Fibroblast of skin of left biceps (primary cell): ENCODE measurements at places on chromosomes 13 and 19.

GRCh38 chr13:28440774-28441504, 54.0 kb downstream of the FLT1 start:
- no peak for DNase-seq

DNA sequence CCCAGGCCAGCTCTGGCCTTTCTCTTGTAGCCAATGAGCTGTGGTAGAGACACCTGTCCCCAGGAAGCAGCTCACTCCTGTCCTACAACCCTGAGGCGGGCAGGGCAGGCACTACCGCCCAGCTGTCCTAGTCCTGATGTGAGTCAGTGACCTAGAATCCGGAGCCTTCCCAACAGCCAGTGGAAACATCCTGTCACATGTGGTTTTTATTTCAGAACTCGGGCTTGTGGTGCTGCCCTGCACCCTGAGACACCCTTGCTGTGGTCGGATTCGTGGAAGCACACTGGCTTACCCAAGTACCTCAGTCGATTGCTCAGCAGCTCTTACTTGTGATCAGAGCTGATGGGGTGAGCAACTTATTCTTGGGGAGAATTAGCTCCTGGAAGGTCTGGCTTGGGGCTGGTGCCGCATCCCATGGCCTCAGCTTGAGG, 83.6 kb upstream of the ARHGEF7 start:
- DNase-seq: peak; percentile 23

GRCh38 chr19:5343848-5344247, 3.2 kb upstream of the PTPRS start:
- DNase-seq: no peak

- no peak for DNase-seq
These were observed 4.0 kb upstream of the MCF2L start for GRCh38 chr13:112964971-112965492.

GRCh38 chr13:110115591-110115990, 191.4 kb downstream of the COL4A1 start:
- peak; percentile 42 for DNase-seq

DNA sequence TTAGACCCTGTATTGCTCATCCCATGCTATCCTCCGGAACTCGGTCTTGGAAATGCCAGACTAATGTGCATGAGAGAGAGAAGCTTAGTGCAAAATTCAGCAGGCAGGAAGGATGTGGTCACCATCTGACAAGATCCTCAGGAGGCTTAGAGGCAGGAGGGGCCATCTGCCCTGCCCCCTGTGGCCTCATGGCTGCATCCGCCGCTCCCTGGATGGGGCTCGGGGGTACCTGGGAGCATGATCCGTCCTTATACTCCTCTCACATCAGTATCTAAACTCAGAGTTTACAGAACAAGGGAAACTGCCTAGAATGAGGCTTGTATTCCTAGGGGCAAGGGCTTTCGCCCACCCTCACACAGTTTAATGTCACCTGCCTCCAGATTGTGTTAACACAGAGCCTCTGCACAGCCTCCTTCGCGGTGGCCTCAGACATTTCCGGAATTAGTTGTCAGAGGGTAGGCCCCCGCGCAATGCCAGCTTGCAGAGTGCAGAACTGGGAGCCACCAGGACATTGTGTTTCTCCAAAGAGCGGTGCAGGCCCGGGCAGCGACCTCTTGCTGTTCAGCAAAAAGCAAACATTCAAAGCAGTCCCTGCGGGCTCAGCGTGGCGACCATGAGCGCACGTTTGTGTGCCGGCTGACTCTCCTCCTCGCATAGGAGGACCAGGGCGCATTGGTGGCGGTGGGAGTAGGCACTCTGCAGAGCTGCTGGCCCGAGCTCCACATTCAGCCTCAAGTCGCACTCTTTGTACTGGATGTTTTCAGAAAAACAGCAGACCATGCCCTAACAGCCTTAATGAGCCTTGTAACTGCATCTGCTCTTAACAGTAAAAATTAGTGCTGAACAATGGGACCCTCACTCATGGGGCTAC, 39.1 kb downstream of the GPR12 start:
- no peak for DNase-seq

DNA sequence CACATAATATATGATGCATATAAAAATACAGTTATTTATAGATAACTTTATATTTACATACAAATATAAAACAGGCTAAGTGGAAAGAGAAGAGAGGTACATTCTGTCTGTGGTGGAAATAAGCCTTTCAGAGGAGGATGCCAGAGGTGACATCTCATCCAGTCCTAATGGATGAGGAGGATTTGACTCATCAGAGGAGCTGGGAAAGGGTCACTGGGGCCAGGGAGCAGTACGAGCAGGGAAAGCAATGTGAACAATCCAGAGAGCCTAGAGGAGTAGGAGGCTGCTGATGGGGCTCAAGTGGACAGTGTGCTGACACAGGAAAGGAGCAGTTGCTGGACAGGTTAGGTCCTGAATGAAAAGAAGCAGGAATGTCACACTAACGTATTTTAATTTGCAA, 18.6 kb downstream of the NALCN start:
- peak; percentile 23 for DNase-seq

DNA sequence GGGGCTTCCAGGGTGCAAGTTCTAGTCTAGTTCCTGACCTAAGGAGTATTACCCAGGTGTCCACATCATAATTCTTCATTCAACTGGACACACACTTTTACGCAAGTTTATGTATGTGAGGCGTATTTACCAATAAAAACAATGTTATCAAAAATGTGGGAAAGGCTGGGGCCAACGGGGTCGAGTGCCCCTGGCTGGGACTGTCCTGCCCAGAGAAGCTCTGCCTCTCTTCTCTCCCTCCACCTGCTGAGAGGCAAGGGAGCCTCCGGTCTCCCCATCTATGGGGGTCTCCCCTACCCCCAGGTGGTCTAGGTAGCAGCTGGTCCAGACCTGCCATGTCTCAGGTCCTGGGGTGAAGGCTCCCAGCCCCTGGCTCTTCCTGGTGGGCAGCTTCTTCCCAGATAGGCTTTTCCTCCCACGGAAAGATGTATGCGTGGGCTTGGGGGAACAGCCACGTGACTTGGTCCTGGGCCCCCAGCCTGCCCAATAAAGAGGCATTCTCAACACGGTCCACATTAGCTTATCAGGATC, 132.4 kb downstream of the USP12 start:
- DNase-seq: no peak

- no peak for DNase-seq
These were observed 97.5 kb downstream of the TNFRSF19 start for GRCh38 chr13:23667750-23668149.

DNA sequence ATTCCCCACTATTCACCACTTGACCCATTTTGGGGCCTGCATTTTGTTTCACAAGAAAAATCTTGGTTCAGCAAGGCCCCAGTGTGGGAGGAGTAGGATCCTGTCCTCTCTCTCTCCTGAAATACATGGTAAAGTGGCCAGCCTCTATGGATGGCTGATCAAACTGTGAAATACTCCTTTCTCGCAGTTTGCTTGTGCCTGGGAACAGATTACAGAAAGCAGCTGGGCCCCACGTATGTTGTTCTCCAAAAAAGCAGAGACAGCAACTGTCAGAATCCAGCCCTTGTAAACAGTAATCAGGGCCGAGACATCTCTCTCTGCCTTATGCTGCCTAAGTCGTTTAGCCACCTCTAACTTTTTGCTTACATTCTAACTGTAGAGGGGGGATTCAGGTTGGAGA, 61.0 kb upstream of the RAP2A start:
- no peak for DNase-seq

DNA sequence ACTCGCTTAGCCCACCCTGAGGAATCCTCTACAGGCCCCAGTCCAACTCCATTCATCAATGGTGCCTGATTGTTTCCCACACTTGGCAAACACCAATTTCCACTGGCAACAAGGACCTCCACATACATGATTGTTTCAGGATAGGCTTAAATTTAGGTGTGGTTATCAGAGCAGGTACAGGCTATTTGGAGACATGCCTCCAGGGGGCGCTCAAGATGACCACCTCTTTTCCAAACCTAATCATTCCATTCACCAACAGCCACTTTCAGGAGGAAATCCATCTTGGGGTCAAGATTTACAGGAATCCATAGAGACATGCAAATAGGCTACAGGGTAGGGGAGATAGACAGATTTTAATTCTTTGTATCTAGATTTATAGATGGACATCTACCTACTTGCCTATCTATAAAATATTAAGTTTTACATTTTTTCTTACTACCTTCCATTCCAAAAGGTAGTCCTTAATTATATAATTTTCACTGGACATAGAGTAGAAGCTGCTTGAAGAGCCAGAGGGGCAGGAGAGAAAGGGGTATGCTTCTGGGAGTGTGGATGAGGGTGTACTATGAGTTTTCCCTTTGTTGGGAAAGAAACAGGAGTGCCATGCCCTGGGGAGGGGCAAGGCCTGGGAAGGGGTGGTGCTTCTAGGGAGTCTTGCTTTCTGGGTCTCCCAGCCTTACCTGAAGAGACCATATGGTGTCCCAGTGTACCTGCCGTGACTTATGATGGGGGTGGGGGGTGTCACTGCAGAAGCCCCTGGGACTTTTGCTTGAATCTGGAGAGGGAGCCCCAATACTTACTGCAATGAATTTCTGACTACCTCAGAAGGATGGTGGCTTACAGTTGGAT, 14.1 kb upstream of the PCDH8 start:
- DNase-seq: no peak

- no peak for DNase-seq
These were observed 115.6 kb downstream of the SLC7A1 start for GRCh38 chr13:29479716-29480492.

DNA sequence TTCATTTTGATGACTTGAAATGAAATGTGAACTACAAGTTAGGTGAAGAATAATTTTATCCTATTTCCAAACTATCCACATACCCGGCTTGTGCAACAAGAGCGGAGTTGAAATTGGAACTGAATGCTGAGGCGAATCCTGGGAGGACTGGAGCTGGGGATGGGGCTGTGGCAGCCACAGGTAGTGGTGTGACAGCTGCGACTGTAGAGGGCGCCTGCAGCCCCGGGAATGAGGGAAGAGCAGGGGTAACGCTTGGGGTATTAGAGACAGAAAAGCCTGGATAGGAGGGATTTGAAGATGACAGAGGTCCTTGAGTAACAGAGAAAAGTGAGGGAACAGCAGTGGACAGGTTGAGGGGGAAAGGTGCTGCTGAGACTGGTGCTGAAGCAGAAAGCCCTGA, 22.0 kb upstream of the STOML3 start:
- no peak for DNase-seq

GRCh38 chr13:99813336-99814095, 158.1 kb downstream of the ZIC5 start:
- DNase-seq: no peak

DNA sequence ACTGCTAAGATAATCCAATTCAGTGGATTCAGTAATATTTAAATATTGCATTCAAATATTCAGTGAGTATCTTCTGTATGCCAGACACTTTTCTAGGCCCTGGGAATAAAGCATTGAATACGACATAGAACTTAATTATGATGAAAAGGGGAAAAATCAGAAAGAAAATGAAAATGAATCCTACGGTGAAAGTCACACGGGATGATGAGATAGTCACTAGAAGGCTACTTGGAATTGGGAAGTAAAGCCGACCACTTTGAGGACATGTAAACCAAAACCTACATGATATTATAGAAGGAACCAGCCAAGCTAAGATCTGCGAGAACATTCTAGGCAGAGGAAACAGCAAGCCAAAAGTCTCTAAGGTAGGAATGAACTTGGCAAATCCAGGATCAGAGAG, 10.1 kb downstream of the DPY19L3 start:
- no peak for DNase-seq

GRCh38 chr13:113601166-113602070, 16.9 kb downstream of the TFDP1 start:
- DNase-seq: no peak

GRCh38 chr13:78194904-78195639, 276.4 kb upstream of the EDNRB start:
- peak; percentile 21 for DNase-seq

GRCh38 chr13:100131863-100132574, 43.1 kb downstream of the PCCA start:
- peak; percentile 54 for DNase-seq

DNA sequence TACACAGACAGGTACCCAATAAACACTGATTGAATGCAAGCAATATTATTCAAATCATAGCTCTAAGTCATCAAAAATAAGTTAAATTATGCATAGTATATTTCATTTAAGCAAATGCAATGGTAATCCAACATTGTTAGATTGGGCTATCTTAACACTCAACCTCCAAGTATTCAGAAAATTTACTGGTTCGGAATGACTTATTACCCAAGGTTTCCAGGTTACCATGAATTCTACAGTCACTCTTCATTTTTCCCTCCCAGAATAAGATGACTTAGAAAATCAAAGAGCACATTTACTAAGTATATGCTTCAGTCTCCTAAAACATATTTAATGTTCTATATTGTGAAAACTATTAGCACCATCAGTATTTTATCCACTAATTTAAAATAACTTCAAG, 6.0 kb downstream of the UBL3 start:
- no peak for DNase-seq

DNA sequence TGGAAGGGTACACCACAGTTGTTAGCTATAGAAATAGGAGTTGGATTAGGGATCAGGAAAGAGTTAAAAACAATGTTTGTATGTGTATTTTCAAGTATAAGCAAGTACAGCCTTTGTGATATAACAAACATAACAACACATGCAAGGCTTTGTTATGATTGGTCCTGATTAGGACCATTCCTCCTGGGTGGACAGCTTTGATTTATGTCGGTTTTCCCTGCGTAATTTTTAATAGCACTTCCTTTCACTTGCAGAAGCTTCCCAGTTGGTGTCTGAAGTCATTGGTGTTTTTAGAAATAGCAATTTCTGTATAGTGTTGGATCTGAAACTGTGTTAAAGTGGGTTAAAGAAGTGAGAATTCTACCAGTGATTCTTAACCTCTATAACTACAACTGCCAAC, 10.0 kb downstream of the FNDC3A start:
- no peak for DNase-seq

- DNase-seq: no peak
These were observed 152.5 kb downstream of the COL4A1 start for GRCh38 chr13:110154410-110154933.

DNA sequence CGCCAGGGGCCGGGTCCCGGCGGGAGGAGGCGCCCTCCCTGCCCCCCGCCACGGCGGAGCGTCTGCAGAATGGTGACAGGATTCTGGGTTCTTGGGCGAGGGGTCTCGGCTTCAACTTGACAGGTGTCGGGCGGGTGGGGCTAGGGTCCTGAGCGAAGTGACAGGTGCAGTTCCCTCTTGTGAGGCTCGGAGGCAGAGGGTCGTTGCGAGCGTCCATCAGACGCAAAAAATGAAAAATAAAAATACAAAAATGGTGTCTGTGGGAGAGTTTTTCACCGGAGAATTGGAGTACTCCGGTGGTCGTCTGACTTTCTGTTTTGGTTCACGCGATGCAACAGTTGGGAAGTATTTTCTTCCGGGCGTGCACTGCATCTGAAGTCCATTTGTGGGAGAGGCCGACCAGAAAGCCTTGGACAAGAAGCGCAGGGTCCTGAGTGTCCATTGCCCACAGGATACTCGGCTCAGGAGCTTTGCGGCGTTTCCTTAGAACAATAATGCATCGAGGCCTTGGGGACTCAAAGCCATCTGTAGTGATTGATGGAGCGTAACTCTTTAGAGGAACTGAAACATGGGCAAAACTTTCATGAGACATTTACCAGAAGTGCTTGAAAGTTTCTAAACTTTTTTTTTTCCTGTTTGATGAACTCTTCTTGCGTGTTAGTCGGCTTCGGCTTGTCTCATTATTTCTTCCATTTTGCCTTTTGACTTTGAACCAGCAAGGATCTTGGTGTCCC, 759 bp downstream of the RB1 start:
- peak; percentile 8 for DNase-seq

- DNase-seq: no peak
These were observed 1.6 kb upstream of the RGL3 start for GRCh38 chr19:11420429-11421370.
